Spinal cord (tissue), 10 donors: ENCODE measurements at places on chromosomes 3 and 15. TPM values are rescaled to one million over a fixed set of nuclear protein-coding genes. Genes with fewer than 3 reads are reported as not detected.

Gene TMC3
- 1.5 TPM for polyA plus RNA-seq

Gene INKA1
- 6.9 TPM for polyA plus RNA-seq

Gene DAG1
- 101 TPM for polyA plus RNA-seq

Gene TIPARP
- polyA plus RNA-seq: 20.6 TPM

Gene DGKG
- 9.7 TPM for polyA plus RNA-seq

Gene MUC4
- polyA plus RNA-seq: 0.95 TPM

Gene A4GNT
- polyA plus RNA-seq: 0.15 TPM

Gene UCN2
- 0.32 TPM for polyA plus RNA-seq

Gene FOXB1
- 11.8 TPM for polyA plus RNA-seq

Gene EXD1
- 0.26 TPM for polyA plus RNA-seq

Gene MAP6D1
- 29.1 TPM for polyA plus RNA-seq

Gene TMEM40
- polyA plus RNA-seq: 0.44 TPM

Gene RCCD1
- 25.6 TPM for polyA plus RNA-seq

Gene DNASE1L3
- polyA plus RNA-seq: 0.59 TPM

Gene SLC9C1
- polyA plus RNA-seq: 0.12 TPM

Gene HES1
- polyA plus RNA-seq: 49.9 TPM
